Upper lobe of left lung (tissue), 6 donors: ENCODE measurements at places on chromosomes 2 and 18. TPM values are rescaled to one million over a fixed set of nuclear protein-coding genes. Genes with fewer than 3 reads are reported as not detected.

Gene TMEM17
- total RNA-seq: 4.7 TPM

Gene SPATA3
- total RNA-seq: not detected

Gene REG1A
- total RNA-seq: 5.7 TPM

Gene CAPN10
- total RNA-seq: 38.7 TPM

DNA sequence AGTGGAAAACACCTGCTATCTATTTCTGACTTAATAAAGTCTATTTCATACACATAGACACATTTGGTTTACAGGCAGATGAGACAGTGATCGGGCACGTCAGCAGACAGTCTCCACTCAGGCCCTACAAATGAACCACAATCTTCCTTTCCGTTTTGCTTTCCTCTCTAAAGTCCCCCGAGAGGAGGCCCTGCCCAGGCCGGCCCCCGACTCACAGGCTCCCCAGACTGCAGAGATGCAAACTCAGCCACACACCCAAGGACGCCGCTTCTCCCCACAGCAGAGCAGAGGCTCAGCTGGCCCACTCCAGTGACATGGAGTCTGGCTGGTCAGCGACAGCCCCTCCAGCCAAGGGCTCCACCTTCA lies 9.3 kb upstream of the MTERF4 start:
- H3K4me1 ChIP-seq: no peaks in the 10 kb centered on the region
- H3K4me3 ChIP-seq: no peak overlapping the region
- DNase-seq: peak; percentile 70
- no peaks in the 10 kb centered on the region for H3K36me3 ChIP-seq

DNA sequence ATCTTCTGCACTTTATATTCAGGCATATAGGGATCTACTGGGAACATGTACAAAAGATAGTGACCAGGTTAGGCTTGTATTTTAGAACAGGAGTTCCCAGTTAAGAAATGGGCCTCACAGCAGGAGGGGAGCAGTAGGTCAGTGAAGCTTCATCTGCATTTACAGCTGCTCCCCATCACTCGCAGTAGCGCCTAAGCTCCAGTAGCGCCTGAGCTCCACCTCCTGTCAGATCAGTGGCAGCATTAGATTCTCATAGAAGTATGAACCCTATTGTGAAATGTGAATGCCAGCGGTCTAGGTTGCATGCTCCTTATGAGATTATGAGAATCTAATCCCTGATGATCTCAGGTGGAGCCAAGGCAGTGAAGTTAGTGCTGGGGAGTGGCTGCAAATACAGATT lies 224.4 kb upstream of the CYRIA start:
- no peaks in the 10 kb centered on the region for H3K4me1 ChIP-seq
- no peaks in the 10 kb centered on the region for H3K36me3 ChIP-seq
- no peak overlapping the region for H3K4me3 ChIP-seq
- H3K27me3 ChIP-seq: no peaks in the 10 kb centered on the region
- DNase-seq: no peak

DNA sequence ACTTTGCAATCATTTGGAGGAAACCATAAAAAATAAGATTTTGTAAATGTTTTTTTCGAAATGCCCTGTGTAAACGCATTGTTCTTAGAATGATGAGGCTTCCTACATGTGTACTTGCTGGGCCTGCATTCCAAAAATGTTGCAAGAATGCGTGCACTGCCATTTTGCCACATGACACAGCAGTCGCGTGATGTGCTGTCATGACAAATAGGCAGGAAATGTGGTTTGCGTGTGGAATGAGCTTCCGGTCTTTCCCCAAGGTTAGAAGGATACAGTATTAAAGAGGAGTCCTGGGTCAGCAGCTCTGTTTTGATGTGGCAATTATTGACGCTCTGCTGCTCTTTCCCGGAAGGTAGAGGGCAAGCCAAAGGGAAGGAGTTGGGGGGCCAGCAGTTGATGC lies 18.1 kb upstream of the SERPINB2 start:
- H3K4me3 ChIP-seq: no peak overlapping the region
- no peaks in the 10 kb centered on the region for H3K36me3 ChIP-seq
- DNase-seq: peak; percentile 63

- no peaks in the 10 kb centered on the region for H3K36me3 ChIP-seq
- no peak overlapping the region for H3K27ac ChIP-seq
- H3K4me1 ChIP-seq: no peaks in the 10 kb centered on the region
- no peaks in the 10 kb centered on the region for H3K27me3 ChIP-seq
Observed at GRCh38 chr2:74597410-74597809, 42.9 kb downstream of the DOK1 start.

DNA sequence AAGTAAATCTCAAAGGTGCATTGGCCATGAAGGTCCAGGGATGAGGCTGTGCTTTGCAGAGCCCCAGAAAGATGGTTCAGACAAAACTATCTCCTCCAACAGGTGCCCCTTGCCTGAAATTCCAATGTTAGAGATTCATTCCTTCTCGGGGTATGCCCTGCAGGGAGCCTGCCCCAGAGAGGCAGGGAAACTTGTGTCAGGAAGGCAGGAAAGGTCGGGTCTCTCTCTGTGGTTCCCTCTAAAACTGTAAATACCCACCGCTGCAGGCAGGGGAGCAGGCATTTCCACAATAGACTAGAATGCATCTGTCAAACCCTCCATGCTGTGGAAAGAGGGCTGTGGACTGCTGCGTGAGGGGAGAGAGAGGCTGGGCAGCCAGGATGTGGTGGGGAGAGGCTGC lies 207.8 kb upstream of the SMAD2 start:
- peaks cover 64% of the 10 kb centered on the region for H3K4me1 ChIP-seq
- no peaks in the 10 kb centered on the region for H3K27me3 ChIP-seq
- H3K36me3 ChIP-seq: no peaks in the 10 kb centered on the region
- H3K27ac ChIP-seq: peak overlapping the region; percentile 73
- no peak overlapping the region for H3K4me3 ChIP-seq
- DNase-seq: no peak

- no peak overlapping the region for H3K4me3 ChIP-seq
- H3K4me1 ChIP-seq: no peaks in the 10 kb centered on the region
- no peak overlapping the region for H3K27ac ChIP-seq
- H3K36me3 ChIP-seq: no peaks in the 10 kb centered on the region
Observed at GRCh38 chr2:202098291-202098690, 25.2 kb downstream of the KIAA2012 start.

GRCh38 chr18:32930695-32931301 lies 158.0 kb upstream of the KLHL14 start:
- H3K27ac ChIP-seq: no peak overlapping the region
- no peaks in the 10 kb centered on the region for H3K27me3 ChIP-seq
- no peak overlapping the region for H3K4me3 ChIP-seq
- H3K4me1 ChIP-seq: no peaks in the 10 kb centered on the region

DNA sequence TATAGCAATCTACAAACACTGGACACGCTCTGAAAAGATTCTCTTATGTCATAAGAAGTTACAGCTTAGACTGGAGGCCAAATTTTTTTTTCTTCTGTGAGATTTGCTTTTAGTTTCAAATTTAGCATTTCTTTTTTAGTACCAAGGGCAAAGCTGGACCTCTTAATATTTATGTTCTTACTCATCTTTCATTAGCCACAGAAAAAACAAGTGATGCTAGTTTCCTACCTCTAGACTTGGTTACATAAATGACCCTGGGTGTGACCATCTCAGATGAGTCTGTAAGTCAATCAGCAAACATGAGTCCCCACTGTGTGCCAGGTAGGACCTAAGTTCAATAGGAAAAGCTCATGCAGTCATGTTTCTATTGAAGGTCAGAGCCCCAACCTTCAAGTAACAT lies 94.4 kb downstream of the MEP1B start:
- DNase-seq: no peak
- H3K4me3 ChIP-seq: no peak overlapping the region
- H3K4me1 ChIP-seq: no peaks in the 10 kb centered on the region
- no peaks in the 10 kb centered on the region for H3K27me3 ChIP-seq

DNA sequence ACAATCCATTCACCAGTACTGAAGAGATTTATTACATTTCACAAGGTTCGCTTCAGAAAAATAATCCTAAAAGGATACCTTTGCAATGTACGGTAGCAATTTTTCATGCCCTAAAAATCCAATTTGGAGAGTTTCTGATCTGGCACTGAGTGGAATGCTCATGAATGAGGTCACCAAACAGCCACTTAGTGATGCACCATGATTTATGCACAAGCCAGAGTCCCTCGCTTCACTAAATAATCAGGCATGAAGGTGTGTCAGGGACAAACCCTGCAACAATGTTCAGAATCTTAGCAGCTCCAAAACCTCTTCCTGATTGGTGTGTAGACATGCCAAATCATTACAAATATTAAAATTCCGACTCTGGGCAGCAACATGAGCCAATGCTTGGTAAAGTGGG lies 221.1 kb downstream of the CNTNAP5 start:
- no peak overlapping the region for H3K4me3 ChIP-seq
- H3K27ac ChIP-seq: no peak overlapping the region
- H3K4me1 ChIP-seq: no peaks in the 10 kb centered on the region
- DNase-seq: no peak
- H3K27me3 ChIP-seq: no peaks in the 10 kb centered on the region

GRCh38 chr2:8494151-8494550 lies 187.7 kb upstream of the ID2 start:
- no peaks in the 10 kb centered on the region for H3K27me3 ChIP-seq
- H3K27ac ChIP-seq: no peak overlapping the region
- peaks cover 7% of the 10 kb centered on the region for H3K4me1 ChIP-seq
- no peak overlapping the region for H3K4me3 ChIP-seq

DNA sequence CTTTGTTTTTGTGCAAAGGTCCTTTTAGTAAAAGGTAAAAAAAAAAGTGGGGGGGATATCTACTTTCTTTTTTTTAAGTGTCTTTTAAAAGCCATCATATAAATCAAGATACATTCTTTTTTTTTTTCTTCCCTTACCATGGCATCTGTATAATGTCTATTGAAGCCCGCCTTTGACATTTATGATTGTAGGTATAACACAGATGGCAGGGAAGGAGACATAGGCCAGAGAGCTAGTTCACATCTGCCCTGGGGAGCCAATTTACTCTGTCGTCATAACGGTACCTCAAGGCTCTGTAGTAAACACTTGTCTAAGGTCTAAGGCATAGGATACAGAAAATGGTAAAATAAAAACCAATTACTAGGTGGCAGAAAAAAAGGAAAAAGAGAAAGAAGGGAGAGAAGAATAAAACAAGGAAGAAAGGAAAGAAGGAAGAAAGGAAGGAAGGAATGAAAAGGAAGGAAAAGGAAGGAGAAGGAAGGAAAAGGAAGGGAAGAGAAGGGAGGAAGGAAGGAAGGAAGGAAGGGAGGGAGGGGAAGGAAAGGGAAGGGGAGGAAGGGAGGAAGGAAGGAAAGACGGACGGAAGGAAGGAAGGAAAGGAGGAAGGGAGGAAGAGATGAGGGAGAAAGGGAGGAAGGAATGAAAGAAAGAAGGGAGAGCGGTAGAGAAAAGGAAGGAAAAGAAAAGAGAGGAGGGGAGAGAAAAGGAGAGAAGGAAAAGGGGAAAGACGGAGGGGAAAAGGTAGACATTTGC lies 343.5 kb downstream of the RBM43 start:
- H3K27me3 ChIP-seq: no peaks in the 10 kb centered on the region
- H3K27ac ChIP-seq: no peak overlapping the region
- H3K4me1 ChIP-seq: no peaks in the 10 kb centered on the region
- no peak for DNase-seq
- H3K4me3 ChIP-seq: no peak overlapping the region
- no peaks in the 10 kb centered on the region for H3K36me3 ChIP-seq
